ENCODE measurements at places on chromosomes 11 and 22.

DNA sequence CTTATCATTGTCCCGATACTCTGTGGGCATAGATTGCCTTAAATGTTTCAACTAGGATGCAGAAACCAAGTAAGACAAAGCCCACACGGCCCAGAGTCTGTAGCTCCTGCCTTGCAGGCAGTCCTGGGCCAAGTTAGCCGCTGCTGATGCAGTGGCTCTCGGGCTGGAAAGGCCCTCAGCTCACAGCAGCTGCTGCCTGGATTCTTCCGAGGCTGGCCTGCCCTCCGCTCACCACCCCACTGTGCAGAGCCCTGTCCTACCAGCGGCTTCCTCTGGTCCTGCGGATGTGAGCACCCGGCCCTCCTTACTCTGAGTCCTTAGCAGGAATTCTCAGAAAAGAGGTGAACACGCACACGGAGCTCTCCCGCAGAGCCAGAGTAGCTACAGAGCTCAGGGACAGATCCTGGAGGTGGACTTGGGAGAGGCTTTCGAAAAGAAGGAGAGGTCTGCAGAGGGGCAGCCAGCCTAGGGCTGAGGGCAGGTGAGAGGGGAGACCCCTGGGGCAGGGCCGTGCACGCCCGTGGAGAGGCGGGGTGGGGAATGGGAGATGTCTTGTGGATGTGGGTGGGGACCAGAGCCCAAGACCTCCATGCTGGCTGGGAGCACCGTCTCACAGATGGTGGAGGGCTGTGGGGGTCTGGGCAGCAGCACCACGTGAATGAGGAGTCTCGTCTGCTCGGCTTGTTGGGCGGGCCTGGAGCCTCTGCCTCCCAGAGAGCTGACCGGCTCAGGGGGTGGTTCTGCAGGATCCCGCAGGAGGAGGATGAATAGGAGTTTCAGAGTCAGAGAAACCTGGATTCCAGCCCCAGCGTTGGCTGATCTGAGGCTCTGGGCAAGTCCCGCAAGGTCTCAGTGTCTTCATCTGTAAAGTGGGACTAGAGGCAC, 117.4 kb upstream of the B3GAT1 start:
- DNase-seq: no peak

- DNase-seq: no peak
Measured at GRCh38 chr22:19871023-19871844, 16.6 kb upstream of the GNB1L start.

- DNase-seq: no peak
Measured at GRCh38 chr22:30841273-30841672, 127.3 kb downstream of the MORC2 start.

DNA sequence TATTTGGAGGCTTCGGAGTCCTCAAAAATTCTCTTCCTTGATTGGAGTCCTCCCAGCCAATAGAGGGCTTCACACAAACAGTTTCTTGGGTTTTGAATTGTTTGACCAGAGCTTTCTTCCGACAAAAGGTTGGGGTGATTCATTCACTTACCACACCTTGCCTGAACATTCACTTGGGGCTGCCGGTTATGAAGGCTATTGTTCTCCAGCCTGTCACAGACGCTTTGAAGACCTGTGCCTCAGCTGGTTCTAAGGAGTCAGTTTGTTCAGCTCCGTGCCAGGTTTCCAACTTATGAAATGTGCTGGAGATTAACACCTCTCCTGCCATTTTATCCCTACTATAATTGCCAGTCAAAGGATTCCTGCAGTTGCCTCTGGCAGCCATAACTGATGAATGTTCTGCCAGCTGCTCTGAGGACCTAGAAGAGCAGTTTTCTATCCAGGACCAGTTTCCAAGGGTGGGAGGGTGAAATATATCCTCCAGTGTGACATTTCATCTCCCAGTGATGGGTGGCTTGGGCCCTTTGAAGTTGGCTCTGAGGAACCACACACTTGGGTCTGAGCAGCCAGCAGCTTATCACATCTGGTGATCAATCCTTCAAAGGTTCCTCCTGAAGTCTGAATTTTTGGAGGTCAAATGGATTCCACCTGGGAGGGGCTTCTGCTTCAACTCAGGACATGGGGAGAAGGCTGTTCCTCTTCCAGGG, 31.4 kb downstream of the LIMK2 start:
- DNase-seq: no peak

GRCh38 chr22:30910358-30910757, 58.2 kb downstream of the MORC2 start:
- no peak for DNase-seq

DNA sequence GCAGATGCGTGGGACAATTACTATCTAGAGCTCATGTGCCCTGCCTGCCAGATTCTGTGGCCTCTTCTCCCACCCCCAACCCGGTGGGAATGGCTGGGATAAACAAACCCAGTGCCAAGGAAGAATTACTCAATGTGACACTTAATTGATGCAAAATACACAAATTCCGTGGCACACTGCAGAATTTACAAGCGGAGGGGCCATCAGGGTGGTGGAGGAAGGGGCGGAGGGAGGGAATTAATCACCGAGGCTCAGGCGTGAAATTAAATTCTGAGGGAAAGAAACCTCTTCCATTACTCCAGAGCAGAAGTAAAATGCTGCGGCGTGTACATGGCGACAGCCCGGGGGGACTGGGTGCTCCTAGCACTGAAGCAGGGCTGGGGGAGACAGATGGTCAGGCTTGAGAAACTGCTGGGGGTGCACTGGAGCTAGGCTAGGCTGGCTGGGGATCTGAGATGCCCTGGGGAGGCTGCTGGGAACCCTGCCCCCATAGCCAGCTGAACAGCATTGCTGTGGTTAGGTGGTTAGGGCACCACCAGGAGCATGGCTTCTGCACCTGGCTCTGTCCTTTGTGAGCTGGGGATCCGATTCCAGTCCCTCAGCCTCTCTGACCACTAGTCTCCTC, 200.6 kb downstream of the CEP164 start:
- DNase-seq: no peak

- no peak for DNase-seq
Measured at GRCh38 chr11:28108958-28109357, 770 bp downstream of the METTL15 start.

- peak; percentile 1 for DNase-seq
Measured at GRCh38 chr11:2686360-2687222, 13.2 kb downstream of the KCNQ1OT1 start.

DNA sequence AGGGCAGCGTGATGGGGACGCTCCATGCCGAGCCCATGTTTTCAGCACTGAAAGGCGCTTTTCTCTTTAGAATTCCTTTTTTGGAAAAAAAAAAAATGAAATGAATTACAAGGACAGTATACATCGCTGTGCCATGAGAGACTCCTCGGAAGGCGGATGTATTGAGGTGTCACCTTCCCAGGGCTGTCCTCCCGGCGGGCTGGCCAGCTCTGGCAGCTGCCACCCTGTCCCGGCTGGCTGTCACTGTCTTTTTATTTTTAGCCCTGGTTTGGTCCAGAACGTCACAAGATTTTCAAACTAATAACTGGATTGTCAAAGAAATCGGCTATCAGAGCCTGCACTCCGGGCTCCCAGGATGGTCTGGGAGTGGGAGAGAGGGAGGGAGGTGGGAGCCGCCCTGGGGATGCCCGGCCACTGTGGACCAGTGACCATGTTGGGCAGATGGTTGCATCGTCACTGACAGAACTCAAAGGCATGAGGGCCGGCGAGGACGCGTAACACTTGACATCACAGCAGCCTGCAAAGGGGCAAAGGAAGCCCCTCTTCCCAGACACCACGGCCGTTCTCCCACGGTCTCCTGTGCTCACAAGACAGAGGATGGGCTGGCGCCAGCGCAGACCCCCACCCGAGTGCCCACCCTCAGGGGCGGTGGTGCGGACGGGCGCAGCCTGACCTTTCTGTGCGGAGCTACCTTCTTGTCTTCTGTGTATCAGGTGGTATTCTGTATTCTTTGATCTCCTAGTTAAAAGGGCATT, 392.9 kb downstream of the TBC1D22A start:
- DNase-seq: no peak

DNA sequence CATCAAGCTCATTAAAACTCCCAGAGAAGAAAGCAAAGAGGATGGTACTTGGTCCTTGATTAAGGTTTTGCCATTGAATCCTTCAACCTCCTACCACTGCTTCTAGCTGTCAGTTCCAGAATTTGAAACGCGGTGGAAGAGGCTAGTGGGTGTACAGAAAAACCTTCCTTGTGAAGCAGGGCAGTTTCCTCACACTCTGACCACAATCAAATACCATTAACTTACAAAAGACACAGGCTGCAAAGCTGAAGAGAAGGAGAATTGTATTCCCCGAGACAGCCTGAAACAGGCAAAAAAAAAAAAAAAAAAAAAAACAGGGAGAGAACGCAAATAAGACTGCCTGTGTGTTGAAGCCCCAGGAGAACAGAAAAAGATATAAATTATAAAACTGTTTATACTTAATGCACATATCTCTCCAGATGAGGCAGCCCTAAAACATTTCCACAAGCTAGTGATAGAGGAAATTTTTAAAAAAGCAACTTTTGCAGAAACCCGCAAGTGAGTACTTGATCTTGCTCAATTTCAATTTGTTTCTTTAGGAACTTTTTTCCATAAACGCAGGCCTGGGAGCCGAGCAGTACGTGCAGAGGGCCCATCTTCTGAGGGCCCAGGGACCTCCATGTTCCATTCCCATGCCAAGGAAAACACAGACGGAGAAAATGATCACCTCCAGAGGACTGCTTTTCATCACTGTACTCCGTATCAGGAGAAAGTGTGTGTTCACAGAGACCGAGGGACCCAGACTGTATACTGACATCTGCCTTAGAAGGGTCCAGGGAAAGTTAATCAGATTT, 218.7 kb upstream of the BLID start:
- DNase-seq: no peak

DNA sequence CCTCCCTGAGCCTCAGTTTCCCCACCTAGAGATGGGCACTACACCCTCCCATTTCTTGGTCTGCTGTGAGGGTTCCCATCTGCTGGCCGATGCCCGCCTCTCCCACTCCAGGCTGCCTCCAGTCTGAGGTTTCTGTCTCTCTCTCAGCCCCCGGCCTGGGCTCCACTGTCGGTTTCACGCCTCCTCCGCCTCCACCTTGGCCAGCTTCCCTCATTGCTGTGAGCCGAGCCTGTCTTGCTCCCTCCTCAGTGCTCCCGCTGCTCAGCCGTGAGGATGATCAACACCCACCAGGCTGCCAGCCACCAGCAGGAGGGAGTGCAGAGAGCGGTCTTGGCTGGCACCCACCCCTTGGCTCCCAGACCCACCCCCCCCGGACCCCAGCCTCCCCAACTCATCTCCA, 61.0 kb downstream of the CYTH4 start:
- DNase-seq: peak; percentile 25

- DNase-seq: no peak
Measured at GRCh38 chr11:113420808-113421207, 33.2 kb downstream of the ANKK1 start.

Measured in posterior cingulate gyrus (tissue), 11 donors.